ENCODE measurements at places on chromosomes 4 and X.

GRCh38 chr4:56200275-56200674 lies 187.0 kb downstream of the AASDH start:
- no peak for DNase-seq

DNA sequence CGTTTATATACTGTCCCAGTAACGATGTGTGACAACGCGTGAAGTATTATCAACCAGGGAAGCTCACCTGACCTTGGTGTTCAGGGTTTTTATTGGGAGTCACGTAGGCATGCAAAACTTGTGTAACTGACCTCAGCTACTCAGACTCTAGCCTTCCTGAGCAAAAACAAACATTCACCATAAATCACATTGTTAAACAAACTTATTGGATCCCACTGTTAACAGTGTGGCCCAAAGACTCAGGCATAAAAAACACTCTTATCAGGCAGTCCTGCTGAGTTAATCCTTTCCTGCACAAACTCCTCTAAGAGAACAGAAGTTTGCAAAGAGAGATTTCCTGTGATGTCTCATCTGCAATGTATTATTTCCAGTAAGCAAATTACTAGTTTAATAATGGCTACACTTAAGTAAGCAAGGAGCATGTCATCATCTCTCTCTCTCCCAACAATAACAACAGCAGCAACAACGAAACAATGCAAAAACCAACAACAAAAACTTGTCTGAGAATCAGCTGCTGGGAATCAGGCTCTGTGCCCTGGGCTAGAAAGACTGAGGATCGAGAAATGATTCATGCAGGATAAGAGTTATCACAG lies 12.0 kb downstream of the GAGE1 start:
- no peak for DNase-seq

DNA sequence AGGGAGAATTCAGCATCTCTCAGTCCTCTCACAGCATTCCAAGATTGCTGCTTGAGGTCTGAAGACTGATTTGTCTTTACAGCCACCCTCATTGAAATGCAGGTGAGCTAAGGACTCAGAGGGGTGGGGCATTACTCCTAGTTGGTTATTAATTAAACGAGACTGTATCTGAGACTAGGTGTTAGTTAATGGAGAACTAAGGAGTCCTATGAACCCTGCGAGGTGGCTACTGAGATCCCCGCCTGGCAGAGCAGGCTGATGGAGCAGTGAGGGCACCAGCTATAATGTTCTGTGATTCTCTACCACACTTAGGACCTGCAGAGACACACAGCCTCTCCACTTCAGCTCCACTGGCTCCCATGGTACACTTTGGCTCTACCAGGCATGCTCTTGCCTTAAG lies 215.3 kb downstream of the MID1IP1 start:
- DNase-seq, result no peak

- DNase-seq, result no peak
Observed at GRCh38 chr4:156146571-156146970, 192.9 kb upstream of the CTSO start.

GRCh38 chr4:125338814-125339213 lies 24.1 kb downstream of the FAT4 start:
- DNase-seq, result no peak

GRCh38 chr4:23083391-23083790 lies 390.7 kb downstream of the GBA3 start:
- DNase-seq, result no peak

GRCh38 chr4:43781125-43781524 lies 667.5 kb downstream of the KCTD8 start:
- no peak for DNase-seq

DNA sequence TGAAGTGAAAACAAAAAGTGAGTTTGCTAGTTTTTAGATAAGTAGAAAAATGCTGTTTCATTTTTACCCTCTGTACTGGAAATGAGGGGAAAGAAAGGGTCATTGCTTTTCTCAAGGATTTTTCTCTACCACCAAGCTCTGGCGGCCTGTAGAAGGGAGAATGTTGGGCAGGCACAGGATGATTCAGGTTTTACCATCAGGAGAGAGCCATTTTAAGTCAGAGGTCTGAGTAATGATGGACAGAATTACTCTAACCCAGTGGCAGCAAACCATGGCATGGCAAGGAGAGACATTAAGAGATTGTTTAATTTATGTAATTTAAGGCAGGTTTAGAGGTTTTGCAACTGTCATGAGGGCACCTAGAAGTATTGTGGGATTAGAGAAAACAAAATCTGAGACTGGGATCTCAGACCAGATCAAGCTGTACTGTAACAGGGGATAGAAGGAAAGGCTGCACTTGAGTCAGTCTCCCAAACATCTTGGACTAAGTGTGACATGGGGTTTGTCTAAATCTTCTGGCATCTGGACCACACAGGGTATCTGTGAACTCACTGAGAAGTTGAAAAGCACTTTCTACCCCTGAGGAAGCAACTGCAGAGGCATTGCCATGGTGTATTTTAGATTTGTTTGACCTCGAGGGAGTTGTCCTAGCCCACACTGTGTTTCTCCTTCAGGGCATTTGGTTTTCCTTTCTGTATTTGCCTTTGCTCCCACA lies 81.6 kb downstream of the BANK1 start:
- DNase-seq, result no peak

- DNase-seq, result no peak
Observed at GRCh38 chrX:112786076-112786475, 54.6 kb downstream of the AMOT start.

GRCh38 chr4:84849051-84849640 lies 117.3 kb downstream of the WDFY3 start:
- no peak for DNase-seq

Measured in stimulated activated CD4-positive, alpha-beta T cell treated with anti-CD3 and anti-CD28 coated beads, Interleukin-1b, Interleukin-23, amount 100 ng/mL, for 24 hours (primary cell).